ENCODE measurements at places on chromosomes 12 and 14.

- no peak for DNase-seq
Measured at GRCh38 chr12:56333197-56333678, 562 bp downstream of the PAN2 start.

DNA sequence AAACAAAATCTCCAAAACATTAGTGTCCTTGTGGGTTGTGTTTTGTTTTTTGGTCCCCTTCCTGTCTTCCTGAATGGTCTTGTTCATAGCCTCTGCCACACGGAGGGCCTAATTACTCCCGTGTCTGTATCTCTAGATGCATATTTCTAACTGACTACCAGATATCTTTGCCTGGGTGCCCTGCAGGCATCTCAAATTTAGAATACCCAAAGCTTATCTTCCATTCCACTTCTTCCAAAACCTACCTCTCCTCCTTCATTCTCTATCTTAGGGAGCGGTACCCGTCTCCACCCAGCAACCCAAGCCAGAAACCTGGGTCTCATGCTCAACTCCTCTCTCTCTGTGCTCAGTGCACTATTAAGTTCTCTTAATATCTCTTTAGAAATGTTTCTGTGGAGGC, 10.9 kb upstream of the METAP2 start:
- no peak for DNase-seq

GRCh38 chr12:20520532-20520931, 152.2 kb downstream of the PDE3A start:
- DNase-seq, result no peak

DNA sequence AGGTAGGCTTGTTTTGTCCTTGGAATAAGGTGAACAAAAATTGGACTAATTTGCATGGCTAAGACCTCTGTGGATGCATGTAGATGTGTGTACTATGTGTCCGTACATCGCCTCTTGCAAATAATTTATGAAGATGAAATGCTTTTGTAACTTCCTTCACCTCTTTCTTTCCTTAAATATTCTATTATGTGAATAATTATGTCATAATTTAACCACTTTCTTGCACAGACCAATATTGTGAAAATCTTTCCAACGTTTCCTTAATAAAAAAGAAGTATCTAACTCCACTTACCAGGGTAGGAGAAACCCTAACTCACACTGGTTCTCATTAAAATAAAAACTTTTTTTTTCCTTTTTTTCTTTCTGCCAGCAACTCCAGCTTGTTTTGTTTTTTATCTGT, 4.0 kb downstream of the NANOG start:
- DNase-seq, result no peak

DNA sequence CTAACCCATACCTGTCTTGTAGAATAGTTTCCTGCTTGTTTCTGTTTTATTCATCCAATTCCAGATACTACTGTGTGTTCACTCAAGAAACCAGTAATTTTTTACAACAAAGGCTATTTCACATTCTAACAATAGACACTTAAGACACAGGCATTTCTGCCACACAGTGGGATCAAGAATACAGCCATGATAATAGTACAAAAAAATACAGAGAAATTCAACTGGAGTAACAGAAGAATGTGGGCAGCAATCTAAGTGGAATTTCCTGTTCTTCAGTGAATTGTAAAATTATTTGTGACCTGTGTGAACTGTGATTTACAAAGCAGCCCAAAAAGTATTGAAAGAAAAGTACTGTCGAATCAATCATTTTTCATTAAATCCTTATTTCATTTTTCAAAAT, 282.9 kb downstream of the CCER1 start:
- no peak for DNase-seq

DNA sequence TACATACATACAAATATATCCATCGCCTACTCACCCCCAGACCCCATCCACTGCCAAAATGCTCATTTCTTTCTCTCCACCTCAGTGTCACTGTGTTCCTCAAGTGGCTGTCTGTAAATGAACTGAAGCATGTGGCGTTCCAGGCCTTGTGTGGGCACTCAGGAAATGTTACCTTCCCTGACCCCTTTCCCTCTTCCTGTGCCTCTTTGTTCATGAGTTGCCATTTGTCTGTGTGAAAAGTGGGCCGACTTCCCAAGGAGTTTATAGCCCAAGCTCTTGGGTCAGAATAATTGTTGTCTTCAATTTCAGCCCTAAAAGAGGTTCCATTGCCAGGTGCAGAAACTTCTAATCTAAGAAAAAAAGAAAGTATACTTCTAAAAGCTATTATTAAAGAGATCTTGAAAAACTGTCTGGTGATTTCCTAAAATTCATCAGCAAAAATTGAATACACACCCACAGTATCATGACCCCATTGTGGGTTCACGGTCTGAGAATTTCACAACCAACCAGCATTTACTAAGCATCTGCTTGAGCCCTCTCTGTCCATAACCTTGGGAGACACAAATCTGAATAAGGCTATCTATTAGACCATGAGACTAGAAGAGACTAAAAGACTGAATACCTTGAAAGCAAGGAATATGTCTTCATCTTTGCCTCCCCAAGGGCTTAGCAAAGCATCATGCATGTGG, 201.4 kb upstream of the EEA1 start:
- DNase-seq, result no peak

DNA sequence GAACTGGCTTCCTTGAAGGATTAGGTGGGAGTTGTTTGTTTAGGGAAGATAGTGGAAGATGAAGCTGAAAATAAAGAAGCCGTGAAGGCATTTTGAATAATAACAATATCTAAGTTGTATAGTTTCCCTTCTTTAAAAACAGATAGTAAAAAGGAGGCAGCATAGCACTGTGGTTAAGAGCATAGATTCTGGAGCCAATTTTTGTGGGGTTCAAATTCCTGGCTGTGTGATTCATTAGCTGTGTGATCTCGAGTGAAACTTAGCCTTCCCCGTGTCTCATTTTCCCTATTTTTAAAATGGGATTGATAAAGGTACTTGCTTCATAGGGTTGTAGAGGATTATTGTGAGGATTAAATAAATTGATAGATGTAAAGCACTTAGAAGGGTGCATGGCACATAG, 104.5 kb downstream of the MYRFL start:
- DNase-seq, result no peak

DNA sequence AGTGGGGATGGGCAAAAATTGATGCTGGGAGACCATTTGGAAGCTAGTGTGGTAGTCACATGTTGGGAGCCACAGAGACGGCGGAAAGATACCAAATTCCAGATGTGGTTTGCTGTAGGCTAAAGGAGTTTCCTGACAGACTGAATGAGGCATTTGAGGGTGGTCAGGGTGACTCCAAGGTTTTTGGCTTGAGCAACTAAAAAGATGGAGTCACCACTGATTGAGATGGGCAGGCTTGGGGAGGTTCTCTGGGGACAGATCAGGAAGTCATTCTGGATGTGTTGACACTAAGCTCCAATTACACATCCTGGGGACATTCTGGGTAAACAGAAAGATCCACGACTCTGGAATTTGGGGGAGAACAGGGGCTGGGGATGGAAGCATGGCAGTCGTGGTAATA, 15.5 kb upstream of the SERPINA9 start:
- no peak for DNase-seq

DNA sequence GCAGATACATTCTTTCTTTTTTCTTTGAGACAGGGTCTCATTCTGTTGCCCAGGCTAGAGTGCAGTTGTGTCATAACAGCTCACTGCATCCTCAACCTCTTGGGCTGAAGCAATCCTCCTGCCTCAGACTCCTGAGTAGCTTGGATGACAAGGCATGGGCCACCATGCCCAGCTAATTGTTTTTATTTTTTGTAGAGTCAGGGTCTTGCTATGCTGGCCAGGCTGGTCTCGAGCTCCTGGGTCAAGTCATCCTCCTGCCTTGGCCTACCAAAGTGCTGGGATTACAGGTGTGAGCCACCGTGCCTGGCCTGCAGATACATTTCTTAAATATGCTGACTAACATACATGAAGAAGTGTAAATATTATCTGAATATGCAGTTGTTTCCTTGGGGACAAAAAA, 115.8 kb downstream of the HECTD4 start:
- no peak for DNase-seq

- no peak for DNase-seq
Measured at GRCh38 chr14:61636291-61636690, 59.0 kb upstream of the HIF1A start.

GRCh38 chr14:96745500-96746051, 51.6 kb upstream of the VRK1 start:
- DNase-seq, result no peak

DNA sequence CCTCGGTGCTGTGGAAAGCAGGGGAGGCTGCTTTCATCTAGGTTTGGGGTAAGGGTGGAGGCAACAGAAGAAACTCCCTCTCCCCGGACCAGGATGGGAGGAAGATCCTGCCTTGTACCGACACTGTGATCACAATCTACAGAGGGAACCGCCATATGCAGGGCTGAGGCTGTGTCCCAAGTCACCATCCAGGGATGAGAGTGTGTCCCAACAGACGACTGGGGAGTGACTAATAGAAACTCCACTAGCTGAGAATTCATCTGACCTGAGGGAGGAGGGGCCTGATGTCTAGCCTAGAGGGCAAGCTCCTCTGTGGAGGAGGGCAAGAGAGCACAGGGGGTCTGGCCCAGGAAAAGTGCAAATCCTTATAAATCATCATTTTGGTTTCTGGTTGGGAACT, 172.4 kb downstream of the CALM1 start:
- no peak for DNase-seq

GRCh38 chr12:130706311-130706710, 9.8 kb downstream of the RIMBP2 start:
- DNase-seq, result no peak

All from NCI-H1436 treated with DMSO at 0.1 percent for 48 hours (cell line).